Common myeloid progenitor, CD34-positive (primary cell): ENCODE measurements at places on chromosomes 6 and 20.

GRCh38 chr20:58550275-58551059, 35.3 kb upstream of the APCDD1L start:
- DNase-seq: no peak

DNA sequence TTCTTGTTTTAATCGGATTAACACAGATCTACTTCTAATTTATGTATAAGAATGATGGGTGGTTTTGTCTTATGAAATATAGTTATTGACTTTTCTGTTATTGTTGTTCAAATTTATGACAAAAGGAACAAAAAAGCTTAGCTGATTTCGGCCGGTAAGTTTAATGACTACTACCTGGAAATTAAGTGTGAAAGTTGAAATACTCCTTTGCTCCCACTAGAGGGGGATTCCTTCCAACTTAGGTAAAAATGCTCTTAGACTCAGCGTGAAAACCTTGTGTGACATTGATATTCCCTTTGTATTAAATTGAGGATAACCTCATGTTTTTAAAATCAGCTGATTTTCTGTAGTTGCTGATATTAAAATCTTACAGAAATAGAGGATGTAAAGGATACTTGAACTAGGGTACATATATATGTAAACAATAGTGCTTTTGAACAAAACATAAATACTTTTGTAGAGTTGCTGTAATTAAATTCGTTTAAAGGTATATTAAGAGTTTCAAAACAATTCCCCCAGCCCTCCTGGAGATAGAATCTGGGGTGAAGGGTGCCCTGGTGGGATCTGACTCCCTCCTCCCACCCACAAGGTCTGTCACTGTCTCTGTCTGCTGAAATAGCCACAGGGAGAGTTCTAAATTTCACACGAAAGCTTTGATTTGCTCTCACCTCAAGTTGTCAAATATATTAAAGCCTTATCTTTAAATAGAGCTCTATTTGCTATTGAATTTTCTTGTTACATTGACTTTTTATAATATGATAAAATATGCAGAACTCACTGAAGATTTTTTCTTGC, 257.5 kb downstream of the ARID1B start:
- DNase-seq: peak; percentile 79

GRCh38 chr6:50330963-50331362, 281.2 kb upstream of the DEFB112 start:
- no peak for DNase-seq

DNA sequence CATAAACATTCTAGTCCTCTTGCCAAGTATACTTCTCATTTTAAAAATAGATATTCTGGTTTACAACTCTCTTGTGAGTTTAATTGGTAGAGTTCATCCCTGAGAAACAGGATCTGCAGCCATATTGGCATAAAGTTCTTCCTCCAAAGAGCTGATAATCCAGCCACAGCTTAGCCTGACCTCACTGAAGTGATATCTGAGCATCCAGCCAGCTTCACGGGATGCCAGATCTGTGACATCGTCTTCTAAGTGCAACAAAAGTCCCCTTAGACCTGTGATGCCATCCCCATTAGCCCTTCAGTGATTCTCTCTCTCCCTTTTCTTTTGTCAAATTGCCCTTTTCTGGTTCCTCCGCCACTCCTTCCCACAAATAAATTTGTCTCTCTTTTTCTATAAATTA, 180.6 kb upstream of the STXBP5 start:
- no peak for DNase-seq

DNA sequence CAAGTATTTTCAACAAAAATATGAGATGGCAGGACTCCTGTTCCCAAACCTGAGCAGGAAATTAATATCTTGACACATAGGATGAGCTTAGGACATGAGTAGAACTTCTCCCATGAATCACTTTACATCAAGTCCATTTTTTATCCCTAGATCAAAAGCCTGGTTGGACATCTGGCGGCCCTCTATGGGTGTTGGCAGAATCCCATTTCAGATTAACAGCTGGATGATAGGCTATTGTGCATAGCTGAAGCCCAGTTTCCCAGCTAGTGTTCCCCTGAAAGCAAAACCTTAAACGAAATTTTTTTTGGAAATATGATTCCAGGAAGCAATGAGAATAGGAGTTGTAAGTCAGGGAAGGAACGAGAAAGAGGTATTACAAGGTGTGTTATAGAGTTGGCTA, 449.4 kb upstream of the CHD6 start:
- no peak for DNase-seq

DNA sequence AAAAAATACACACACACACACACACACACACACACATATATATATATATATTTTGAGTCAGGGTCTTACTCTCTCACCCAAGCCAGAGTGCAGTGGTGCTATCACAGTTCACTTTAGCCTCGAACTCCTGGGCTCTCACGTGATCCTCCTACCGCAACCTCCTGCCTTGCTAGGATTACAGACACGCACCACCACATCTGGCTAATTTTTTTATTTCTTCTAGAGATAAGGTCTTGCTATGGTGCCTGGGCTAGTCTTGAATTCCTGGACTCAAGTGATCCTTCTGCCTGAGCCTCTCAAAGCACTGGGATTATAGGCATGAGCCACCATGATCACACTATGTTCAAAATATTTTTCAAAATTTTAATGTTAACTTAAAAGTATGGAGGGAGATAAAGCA, 43.5 kb downstream of the NUP153 start:
- peak; percentile 62 for DNase-seq

DNA sequence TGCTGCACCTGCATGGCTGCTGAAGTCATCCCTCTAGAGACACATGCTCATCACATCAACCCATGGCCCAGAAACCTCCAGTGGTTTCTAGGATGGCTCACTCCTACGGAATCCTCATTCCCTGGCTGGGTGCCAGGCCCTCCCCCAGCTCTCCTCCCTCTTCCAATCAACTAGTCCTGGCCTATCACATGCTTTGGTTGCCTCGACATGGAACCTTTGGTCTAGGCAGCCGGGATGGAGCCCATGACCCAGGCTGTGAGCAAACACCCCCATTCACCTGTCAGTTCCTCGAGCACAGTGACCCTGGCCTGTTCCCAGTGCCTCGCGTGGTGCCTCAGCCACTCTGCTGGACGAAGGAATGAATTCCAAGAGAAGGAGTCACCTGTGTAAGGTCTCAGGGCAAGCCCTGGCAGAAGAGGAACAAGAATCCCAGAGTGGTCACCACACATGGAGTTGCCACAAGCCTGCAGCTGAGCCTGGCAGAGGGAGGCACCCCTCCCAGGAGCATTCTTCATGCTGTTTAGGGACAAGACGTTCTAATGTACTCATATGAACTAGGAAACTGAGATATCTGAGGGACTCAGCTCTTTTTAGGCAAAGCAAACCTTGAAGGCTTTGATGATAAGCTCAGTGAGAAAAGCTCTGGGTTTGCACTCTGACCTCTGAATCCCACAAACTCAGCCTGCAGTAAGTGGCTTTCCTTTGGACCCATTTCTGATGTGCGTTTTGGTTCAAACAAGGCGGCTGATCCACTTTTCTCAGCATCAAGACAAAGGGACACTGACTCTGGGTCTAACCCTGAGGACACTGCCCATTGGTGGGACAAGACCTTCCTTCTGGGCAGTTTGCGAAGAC, 40.2 kb downstream of the PPP1R3G start:
- no peak for DNase-seq

GRCh38 chr6:143400258-143401067, 50.0 kb downstream of the ADAT2 start:
- peak; percentile 17 for DNase-seq

DNA sequence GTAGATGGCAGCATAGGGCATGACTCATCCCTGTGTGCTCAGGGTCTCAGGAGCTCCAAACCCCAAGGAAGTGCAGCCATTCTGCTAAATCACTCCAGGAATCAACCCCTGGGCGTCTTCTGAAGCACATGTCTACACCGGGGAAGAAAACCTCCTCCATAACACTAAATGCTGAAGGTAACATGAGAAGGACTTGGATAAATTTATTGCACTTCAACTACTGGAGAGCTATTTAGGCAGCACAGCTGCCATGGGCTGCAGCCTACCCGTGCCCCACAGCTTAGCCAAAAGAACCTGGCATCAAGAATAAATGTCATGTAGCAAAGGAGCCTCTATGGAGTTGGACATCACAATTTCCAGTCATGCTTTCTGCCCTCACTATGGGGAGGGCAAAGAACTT, 152.4 kb upstream of the PROKR2 start:
- no peak for DNase-seq

DNA sequence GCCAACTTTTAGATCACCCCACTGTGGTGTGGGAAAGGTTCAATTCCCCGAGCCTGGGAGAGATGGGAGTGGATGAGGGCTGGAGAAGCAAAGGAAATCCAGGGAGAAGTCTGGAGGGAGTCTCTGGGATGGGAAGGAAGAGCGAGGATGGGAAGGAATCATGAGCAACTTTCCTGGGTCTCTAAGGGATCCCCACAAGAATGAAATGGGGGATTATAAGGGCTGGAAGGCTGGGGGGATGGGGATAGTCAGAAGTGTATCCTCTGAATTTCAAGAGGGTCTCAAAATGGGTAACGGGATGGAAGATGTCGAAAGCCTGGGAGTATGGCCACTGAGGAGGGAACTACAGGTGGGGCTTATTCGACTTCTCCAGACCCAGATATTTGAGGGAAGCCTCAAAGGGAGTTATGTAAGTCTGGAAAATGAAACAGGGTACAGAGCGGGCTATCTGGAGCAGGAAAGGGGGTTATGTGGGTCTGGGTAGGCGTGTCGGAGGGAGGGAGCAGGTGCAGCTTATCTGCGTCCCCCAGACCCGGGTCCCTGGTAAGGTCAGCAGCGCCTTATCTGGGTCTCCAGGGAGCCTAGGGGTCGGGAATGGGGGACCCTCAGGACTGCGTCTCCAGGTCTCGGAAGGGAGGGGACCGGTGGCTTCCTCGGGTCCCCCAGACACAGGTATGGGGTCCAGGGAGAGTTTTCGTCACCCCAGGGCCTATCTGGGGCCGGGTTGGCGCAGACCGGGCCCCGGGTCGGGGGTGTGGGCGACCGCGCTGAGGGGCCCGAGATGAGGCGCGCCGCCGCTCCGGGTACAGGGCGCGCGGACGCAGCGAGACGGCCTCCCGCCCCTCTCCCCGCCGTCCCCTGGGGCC, 550 bp downstream of the PLAGL2 start:
- DNase-seq: peak; percentile 68

- no peak for DNase-seq
Observed at GRCh38 chr6:36276581-36277536, 7.0 kb downstream of the PNPLA1 start.

GRCh38 chr20:52001999-52002666, 189.4 kb downstream of the ZFP64 start:
- peak; percentile 64 for DNase-seq

GRCh38 chr6:134397676-134398075, 79.8 kb upstream of the SGK1 start:
- no peak for DNase-seq

- DNase-seq: no peak
Observed at GRCh38 chr6:145789443-145789842, 25.2 kb downstream of the FBXO30 start.

DNA sequence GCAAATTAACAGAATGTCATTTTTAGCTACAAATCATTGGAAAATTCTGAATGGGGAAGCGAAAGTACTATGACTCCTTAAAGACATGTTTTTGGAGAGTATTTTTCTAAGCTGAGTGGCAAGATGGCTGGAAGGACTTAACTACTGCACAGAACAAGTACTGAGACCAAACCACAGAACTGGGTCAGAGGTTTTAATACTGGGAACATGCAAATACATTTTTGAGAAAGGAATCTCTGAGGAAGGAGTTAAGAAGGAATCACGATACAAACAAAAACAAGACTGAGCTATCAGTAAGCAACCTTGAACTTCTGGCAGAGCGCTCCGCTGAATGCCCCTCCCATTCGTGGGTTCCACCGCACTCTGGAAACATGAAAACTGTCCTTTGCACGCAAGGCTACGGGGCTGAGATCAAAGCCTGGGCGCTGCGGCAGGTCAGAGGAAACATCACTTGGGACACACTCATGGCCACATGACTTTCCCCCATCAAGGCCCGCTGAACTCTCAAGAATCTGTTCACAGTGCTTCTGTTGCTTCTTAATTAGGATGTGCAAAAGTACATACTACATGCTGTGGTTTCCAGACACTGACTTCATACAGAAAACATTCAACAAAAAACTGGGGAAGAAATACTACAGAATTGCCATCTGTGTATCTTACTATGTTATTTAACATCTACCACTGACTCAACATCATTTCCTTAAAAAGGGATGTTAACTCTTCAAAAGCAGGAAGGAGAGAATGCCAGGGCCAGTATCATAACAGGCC, 27.8 kb downstream of the SLC23A2 start:
- DNase-seq: peak; percentile 88

DNA sequence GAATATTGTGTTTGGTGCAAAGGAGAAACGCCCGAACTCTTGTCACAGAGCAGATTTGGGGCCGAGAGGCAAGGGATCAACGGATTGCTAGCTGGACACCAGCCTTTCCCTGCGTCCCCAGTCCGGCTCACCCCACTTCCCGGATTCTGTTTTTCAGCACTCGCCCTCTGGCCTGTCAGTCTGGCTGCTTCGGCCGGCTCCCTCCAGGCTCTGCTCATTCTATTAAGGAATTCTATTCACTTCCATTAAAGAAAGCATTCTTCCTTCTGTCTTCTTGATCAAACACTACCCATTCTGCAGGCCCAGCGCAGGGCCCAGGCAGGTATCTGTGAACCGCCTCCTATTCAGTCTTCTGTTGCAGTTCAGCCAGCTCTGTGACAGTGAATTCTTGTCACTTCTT, 91.7 kb downstream of the RNF182 start:
- no peak for DNase-seq

- DNase-seq: no peak
Observed at GRCh38 chr6:44266347-44266746, 996 bp upstream of the NFKBIE start.

- DNase-seq: peak; percentile 99
Observed at GRCh38 chr6:5003604-5004372, at the start of gene RPP40. Gene RPP40 (minus strand): TSS chr6:5004037. CDS start chr6:5004002, 35 bp downstream.

DNA sequence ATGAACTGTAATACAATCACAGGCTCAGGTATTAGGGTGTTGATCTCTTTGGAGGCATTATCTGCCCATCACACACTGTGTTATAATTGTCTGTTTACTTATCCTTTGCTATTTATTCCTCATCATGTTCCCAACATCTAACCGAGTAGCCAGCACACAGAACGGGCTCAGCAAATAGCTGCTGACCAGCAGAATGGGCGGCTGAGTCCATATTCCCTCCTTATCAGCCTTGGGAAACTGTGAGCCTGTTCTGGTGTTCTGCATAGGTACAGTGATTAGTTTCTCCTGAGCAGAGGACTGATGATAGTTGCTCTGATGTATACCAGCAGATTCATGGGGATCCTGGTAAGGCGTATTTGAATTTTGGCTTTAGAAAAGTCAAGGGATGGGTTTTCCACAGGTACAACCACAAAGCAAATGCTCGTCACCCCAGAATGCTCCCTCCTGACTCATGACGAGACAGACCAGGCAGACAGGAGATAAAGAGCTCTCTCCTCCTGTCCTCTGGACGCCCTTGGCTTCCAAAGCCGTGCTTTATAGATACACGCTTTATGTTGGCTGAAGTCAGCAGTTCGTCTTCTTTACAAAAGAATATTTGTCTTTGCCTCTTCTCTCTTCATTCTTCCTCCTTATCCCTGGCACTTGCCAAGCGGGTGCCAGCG, 166.7 kb downstream of the TTLL2 start:
- no peak for DNase-seq

GRCh38 chr6:39381550-39382140, 59.1 kb upstream of the KCNK16 start:
- no peak for DNase-seq

- no peak for DNase-seq
Observed at GRCh38 chr20:39660965-39661364, 698.8 kb downstream of the DHX35 start.
